Uterus (tissue), 4 donors: ENCODE measurements at places on chromosomes 1 and 21.

- DNase-seq, result peak; percentile 15
These were observed 198.1 kb downstream of the SLC35F3 start for GRCh38 chr1:234102583-234102982.

- no peak for DNase-seq
These were observed 64.0 kb upstream of the KCNK2 start for GRCh38 chr1:215018555-215018954.

GRCh38 chr1:52927212-52928014 lies at the start of gene SCP2:
Gene SCP2, plus strand, starts transcription at chr1:52927276. Its CDS starts 121 bp downstream, at chr1:52927397.
- peak; percentile 86 for DNase-seq

DNA sequence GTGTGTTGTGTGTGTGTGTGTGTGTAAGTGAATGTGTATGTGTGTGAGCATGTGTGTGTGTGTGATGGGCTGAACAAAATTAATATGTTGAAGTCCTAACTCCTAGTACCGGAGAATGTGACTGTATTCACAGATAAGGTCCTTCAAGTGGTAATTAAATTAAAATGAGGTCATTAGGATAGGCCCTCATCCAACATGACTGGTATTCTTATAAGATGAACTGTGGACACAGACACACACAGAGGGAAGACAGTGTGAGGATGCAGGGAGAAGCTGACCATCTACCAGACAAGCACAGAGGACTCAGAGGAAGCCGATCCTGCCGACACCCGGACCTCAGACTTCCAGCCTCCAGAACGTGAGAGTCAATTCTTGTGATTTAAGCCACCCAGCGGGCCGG lies 91.2 kb upstream of the PGBD5 start:
- DNase-seq, result no peak

- peak; percentile 56 for DNase-seq
These were observed 54.9 kb upstream of the DNAJC6 start for GRCh38 chr1:65254320-65255034.

- peak; percentile 8 for DNase-seq
These were observed 100.2 kb downstream of the DMRTB1 start for GRCh38 chr1:53559391-53559815.

- DNase-seq, result peak; percentile 15
These were observed 227.7 kb upstream of the SAMSN1 start for GRCh38 chr21:14773777-14774345.

DNA sequence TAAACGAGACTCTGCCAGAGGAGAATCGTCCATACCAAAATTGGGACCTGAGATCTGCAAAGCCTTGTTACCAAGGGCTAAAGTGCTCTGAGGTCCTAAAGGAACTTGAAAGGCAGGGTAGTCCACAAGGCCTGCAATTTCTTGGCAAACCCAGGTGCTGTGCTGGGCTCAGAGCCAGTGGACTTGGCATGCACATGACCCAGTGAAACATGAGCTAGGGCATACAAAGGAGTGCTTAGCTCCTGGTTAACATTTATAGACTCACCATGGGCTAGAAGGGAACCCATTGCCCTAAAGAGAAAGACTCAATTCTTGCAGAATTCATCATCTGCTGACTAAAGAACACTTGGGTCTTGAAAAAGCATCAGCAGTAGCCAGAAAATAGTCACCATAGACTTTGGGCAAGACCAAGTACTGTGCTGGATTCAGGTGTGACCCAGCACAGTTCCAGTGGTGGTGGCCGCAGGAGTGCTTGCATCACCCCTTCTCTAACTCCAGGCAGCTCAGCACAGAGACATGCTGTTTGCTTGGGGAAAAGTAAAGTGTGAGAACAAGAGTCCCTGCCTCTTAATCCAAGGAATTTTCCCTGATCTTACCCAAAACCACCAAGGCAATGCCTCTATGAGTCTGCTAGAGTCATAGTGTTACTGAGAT lies 1069.4 kb upstream of the ADGRL2 start:
- DNase-seq, result no peak

- no peak for DNase-seq
These were observed 303.8 kb downstream of the DISC1 start for GRCh38 chr1:231930257-231930947.

DNA sequence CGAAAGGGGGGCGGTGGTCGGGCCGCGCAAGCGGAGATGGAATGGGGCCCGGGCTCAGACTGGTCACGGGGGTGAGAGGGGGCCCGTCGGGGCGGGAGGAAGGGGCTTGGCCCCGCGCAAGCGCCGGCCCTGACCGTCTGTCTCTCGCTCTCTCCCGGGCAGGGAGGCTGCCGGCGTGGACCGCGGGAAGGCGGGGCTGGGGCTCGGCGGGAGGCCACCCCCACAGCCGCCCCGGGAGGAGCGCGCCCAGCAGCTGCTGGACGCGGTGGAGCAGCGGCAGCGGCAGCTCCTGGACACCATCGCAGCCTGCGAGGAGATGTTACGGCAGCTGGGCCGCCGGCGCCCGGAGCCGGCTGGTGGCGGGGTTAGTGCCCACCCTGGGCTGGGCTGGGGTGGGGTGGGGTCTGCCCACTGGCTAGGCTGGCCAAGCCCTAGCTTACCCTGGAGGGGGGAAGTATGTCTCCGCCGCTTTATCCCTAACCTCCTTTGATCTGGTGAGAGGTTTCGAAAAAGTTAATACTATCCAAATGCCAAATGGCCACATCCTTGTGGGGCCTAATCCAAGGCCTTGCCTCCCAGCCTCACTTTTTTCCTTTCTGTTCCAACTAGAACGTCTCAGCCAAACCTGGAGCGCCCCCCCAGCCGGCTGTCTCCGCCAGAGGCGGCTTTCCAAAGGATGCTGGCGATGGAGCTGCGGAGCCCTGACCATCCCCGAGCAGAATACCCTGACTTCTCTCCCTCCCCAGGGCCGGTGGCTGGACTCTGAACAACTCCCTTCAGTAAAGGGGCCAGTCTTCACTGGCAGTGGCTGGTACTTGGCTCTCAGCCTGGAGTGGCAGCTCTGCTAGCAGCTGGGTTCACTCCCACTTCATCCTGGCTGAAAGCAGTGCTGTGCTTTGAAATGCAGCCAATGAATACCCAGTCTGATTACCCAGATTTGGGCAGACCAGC lies 636 bp upstream of the YRDC start:
- DNase-seq, result peak; percentile 45

DNA sequence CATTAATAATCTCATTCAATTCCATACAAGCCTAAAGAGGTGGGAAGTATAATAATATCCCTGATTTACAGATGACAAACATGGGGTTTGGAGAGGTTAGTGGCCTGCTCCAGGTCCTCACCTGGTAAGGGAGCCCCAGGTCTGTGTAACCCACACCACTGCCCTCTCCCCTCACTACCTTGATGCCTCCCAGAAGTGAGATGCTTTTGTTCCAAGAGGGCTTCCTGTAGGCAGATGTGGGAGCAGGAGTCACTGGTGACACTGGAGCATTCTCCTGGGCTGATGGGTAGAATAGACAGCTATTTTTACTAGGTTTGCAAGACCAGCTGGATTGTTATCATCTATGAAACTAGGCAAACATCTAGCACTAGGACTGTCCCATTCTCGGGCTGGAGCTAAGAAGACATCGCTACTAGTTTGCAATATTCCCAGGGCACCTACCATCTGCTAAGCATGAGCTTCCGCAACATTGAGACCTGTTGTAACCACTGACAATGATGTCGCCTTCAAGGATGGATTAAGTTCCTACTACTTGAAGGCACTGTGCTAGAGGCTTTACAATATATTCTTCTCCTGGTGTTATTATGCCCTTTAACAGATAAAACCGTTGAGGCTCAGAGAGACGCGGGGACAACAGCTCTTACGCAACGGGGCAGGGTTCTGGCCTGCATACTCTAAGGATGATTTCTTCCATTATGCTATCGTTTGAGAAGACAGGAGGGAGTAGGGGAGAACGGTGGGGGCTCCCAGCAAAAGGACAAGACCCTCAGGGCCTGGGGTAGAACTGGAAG lies 35.0 kb downstream of the BATF3 start:
- DNase-seq, result no peak

DNA sequence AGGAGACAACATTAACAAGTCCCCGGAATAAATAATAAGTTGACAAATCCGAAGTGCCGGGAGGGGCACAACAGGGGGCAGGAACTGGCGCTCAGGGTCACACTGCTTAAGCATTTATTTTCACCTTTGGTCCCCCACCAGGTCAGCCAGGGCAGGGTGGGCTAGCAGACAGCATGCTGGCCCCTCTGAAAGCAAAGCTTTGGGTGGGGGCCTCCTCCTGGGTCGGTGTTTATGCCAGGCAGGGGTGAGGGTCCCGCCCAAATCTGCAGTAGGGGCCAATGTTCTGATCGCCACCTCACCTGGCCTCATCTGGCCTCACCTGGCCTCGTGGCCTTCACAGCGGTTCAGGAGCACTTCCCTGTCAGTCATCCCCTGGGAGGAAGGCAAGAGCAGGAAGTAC lies 8.2 kb upstream of the FAM131C start:
- DNase-seq, result no peak

DNA sequence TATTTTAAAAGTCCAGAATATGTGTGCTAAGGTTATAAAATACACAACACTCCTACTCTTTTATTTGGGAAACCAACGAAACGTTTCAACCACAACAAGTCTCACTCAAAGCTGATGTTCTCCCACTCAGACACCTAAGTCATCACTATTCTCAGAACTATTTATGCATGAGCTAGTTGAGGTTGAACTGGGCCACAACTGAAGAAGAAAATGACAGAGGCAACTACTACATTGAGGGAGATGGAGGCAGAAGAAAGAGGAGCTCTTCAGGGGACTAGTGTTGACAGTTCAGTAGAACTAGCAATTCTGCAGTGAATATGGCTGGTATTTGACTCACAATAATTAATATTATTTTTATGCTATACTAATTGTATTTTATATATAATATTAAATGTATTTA lies 198.2 kb downstream of the SEC16B start:
- DNase-seq, result no peak

DNA sequence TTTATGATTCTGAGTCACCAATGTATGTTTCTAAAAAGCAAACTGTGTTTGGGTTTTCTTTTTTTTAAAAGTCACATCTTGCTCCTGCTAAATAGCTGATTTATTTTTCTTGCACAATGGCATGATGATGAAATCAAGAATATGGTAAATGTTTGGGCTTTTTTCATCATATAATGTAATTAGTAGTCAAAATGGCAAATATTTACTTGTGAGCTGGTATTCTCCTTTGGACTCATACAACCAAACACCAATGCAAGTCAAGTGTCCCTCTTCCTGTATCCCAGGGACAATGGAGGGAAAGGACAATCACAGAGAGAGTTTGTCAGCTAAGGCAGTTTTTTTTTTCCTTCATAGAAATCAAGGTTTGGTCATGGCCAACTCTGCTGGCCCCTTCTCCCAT lies 94.6 kb upstream of the RALGPS2 start:
- no peak for DNase-seq

- no peak for DNase-seq
These were observed 13.3 kb downstream of the FCRL1 start for GRCh38 chr1:157806431-157807149.

GRCh38 chr1:87329051-87329525 lies 408 bp downstream of the LMO4 start:
- peak; percentile 46 for DNase-seq

DNA sequence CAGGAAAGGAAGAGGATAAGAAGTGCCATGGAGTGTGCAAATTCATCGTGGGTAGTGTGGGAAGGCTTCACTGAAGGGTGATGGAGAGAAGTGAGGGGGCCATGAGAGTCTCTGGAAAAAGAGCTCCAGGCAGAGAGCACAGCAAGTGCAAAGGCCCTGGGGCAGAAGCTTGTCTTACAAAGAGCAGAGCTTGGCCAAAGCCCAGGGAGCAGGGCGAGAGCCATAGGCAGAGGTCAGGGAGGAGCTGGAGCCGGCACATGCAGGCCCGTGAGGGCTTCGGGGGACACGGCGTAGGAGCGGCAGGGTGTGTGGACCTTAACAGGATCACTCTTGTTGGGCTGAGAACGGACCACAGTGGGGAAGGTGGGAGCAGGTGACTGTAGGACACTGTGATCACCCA lies 83.7 kb upstream of the EDN2 start:
- DNase-seq, result no peak

DNA sequence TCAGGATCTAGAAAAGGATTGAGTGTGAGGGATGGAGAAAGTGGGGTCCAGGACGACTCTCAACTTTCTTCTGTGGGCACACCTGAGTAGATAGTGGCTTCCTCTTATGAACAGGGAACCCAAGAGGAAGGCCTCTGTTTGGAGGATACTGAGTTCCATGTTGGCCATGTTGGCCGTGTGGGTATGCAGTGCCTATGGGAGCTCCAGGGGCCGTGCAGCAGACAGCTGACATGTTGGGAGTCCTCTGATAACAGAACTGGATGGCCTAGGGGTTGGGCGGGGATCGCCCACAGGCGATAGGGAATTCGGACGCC lies 43.0 kb downstream of the TMEM53 start:
- DNase-seq, result no peak

- DNase-seq, result no peak
These were observed 60.7 kb upstream of the CDC42BPA start for GRCh38 chr1:227378871-227379554.

GRCh38 chr1:68158837-68159236 lies 73.5 kb downstream of the WLS start:
- no peak for DNase-seq

DNA sequence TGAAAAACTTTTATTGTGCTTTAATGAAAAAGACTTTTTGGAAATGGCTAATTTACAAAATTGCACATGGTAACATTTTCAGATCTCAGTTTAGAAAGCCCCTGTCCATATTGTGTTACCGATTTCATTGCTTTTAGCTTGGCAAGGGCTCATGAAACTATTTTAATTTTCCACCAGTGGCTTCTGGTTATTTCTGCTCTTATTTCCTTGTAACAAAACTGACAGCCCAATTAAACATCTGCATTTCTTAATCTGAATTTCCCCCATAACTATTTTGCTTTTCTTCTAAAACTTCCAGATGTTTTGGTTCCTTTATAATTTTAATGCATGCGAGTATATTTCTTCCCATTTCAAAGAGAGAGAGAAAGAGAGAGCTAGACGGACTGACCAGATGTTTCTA lies 264.8 kb downstream of the PTPRC start:
- no peak for DNase-seq

DNA sequence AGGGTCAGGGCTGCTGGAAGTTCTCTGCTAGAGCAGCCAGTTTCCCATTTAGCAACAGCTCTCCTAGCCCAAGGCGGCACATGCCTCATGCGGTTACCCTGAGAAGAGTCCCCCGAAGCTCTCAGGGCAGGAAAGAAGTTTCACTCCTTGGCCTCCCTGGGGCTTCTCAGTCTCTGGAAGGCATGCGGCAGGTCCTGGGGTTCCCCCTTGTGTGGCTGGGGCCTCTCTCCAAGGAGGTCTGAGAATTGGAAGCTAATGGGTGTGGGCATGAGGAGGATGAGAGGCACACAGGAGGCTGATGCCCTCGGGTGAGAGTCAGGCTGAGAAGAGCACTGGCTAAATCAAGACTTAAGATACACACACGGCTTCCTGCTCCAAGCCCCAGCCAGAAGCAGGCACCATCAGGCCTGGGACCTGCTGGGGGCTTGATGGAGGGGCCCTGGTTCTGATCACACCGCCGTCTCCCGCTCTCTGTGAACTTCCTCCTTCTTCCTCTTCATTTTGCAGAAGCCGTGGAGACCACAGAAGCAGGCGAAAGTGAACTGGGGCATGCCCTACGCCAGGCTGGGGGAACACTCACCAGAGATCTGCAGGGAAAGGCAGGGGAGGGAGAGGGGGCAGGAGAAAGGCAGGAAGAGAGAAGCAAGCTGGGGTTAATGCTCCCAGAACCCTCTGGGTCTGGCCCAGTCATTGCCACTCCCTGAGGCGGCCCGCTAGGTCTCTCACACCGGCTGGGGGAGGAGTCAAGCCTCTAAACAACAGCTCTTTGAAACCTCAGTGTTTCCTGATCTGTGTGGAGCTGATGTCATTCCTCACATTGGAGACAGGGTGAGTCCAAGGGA lies 15.1 kb downstream of the BLACAT1 start:
- DNase-seq, result peak; percentile 49
